ENCODE measurements at places on chromosomes 7 and 10.

- no peak for DNase-seq
Observed at GRCh38 chr7:139603896-139604295, 80.4 kb downstream of the CLEC2L start.

DNA sequence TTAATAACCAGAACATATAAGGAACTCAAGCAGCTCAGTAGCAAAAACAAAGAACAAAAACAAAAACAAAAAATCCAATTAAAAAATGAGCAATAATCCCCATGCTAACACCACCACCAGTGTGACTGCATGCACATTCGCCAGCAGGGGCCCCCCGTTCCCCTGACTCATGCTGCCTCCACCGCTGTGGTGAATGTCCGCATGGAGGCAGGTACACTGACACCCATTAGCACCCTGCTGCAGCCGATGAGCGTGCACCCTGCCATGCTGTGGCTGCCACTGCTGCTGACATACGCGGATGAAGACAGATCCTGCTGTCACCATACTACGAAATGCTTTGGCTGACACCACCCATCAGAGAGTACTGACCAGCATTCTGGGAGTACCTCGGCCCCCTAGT, 321.6 kb upstream of the LRRTM3 start:
- no peak for DNase-seq

DNA sequence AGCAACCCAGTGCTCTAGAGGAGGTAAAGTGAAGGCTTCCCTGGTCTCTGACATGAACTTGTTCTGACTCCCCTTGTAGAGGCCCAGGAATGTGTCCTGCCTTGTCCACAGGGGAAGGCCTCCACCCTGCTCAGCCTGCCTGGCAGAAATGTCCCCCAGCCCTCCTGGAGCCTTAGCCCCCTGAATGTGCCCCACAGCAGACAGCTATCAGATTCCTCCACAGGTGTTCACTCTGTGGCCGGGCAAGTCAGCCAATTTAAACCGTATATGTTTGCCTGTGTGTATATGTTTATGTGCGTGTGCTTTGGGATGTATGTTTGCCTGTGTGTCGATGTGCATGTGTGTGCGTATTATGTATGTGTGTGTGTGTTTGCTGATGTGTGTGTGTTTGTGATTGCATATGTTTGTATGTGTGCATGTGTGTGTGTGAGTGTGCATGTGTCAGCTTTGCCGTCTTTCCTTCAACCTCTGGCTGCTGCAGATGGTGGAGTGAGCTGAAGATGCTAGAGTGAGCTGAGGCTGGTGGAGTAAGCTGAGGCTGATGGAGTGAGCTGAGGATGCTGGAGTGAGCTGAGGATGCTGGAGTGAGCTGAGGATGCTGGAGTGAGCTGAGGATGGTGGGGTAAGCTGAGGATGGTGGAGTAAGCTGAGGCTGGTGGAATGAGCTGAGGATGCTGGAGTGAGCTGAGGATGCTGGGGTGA, 68.9 kb upstream of the ANTXRL start:
- DNase-seq, result no peak

GRCh38 chr7:134693256-134693655, 46.6 kb downstream of the BPGM start:
- no peak for DNase-seq

GRCh38 chr7:44793919-44794318, 2.6 kb upstream of the PPIA start:
- no peak for DNase-seq

DNA sequence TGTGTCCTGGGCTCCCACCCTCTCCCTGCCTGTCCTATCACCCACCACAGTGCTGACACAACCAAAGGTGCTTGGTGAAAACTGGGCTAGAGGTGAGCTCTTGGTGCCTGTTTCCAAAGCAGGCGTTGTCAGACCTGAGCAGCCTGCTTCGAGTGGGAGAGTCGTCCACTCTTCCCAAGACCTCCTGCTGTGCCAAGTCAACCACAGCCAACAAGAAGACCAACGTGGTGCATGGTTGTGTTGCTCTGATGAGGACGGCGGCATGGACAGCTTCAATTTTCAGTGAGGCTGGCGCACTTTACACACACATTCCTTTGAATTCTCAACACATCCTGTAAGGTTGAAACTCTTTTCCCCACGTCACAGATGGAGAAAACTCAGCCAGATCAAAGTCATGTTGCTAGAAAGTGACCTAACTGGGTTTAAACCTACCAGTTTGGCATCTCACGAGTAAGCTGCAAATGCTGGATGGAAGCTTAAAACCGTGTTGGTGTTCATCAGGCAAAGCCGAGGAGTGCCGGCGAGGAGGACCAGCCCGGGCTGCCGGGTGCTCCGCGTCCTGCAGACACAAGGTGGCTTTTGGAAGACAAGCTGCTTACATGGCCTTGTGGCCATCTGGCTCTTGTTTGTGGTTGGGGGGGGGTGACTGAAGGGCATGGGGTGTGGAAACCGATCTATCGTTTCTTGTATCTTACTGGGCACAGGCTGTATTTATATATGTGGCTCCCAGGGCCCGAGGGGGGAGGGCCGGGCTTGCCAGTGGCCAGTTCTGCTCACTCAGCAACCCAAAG, 39.3 kb downstream of the INSIG1 start:
- DNase-seq, result no peak

DNA sequence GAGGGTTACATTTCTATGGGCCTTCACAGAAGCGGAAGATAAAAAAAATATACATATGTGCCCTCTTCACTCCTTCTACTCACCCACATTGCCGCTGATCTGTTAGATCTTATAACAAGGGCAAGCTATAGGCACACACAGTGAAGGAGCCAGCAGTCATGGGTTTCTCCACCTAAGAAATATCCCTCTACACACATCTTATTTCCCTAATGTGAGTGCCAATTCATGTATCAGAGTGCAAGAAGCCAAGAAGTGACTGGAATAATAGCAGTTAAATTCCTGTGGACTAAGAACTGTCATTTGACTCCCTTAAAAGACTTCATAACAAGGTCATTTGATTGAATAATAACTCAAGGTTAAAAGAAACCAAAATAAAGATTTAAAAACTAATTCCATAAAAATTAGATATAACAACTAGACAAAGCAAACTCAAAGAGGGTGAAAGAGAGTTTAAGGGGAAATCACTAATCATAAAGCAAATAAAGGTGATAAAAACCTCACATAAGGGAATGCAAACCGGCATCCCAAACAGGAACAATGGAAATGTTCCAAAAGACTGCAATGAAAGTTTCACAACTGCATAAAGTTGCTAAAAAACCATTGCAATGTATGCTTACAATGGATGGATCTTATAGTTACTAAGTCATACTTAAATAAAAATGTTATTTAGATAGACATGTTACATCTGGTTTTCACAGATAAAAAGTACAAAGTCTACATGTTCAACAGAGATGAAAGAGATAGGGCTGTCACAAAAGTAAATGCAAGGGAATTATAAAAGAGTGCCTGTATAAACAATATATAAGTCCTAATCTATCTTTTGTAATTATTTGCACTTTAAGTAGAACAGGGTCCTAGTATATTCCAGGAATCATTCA, 42.8 kb downstream of the ARHGAP21 start:
- no peak for DNase-seq

- no peak for DNase-seq
Observed at GRCh38 chr10:53534428-53534827, 761.8 kb upstream of the MBL2 start.

DNA sequence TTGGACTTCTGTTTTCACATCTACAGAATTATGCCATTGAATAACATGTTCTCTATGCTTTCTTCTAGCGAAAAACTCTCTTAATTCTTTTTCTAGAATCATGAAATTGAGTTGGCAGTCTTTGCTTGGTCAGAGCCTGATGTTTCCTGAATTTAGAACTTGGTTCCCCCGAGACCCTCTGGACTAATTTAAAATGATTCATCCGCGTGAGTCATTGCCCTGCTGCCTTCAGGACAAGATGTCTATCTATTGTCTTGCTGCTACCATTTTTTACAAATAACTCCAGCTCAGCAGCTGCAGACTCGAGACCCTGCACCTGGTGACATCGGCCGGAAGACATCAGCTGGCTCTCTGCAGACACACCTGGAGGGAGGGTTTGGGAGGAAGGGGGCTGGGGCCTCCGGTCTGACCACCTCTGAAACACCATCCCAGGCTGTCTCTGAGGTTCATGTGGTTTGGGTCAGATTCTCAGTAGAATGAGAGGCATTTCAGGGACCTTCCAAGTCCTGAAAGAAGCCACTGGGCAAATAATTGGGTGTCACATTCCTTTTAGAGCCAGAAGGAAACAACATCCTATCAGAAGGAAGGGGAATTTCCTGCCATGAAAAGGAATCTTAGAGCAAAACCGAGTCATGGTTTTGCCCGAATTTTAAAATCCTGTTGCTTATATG, 20.9 kb upstream of the KLF6 start:
- DNase-seq, result peak; percentile 89

DNA sequence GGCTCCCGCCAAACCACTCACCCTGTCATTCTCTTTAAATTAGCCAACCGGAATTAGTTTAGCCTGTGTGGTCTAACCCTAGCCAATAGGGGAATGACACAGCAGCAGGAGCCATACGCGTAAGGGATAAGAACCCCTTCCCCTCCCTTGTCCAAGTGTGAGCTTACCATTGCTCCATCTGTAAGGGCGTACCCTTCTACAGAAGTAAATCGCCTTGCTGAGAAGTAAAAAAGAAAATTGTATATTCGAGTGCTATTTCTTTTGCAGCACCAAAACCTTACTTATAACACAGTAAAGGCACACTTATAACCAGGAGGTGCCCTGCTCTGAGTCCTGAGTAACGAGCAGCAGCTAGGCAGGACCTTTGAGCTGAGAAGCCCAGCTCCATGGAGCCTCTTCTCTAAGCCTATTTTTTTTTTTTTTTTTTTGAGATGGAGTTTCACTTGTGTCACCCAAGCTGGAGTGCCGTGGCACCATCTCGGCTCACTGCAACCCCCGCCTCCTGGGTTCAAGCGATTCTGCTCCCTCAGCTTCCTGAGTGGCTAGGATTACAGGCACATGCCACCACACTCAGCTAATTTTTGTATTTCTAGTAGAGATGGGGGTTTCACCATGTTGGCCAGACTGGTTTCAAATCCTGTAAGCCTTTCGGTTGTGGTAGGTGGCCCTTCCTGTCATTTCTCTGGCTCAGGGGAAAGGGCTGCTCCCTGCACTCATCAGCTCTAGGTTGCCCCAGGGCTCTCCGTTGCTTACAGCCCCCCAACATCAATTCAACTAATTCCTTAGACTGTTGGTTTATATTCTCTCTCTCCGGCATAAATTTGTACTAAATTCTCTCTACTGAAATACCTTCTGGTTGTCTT, 73.3 kb downstream of the NSUN6 start:
- no peak for DNase-seq

- DNase-seq, result no peak
Observed at GRCh38 chr10:15726042-15726441, 6.3 kb upstream of the ITGA8 start.

GRCh38 chr10:114486938-114487814, 82.9 kb upstream of the AFAP1L2 start:
- peak; percentile 14 for DNase-seq

- DNase-seq, result no peak
Observed at GRCh38 chr7:71843676-71844075, 568.5 kb downstream of the CALN1 start.

Data from CD4-positive, alpha-beta T cell treated with Interleukin-15 for 4 hours (primary cell).